ENCODE measurements at places on chromosomes 4 and X. TPM values are rescaled to one million over a fixed set of nuclear protein-coding genes. Genes with fewer than 3 reads are reported as not detected.

Gene RTL9
- 0.54 TPM for polyA plus RNA-seq

GRCh38 chrX:23802431-23802830, 19.5 kb downstream of the SAT1 start:
- DNase-seq: no peak

- no peak for DNase-seq
Measured at GRCh38 chr4:174873931-174874330, 44.2 kb upstream of the ADAM29 start.

GRCh38 chrX:53319614-53320542, 38.5 kb upstream of the IQSEC2 start:
- DNase-seq: peak; percentile 72

DNA sequence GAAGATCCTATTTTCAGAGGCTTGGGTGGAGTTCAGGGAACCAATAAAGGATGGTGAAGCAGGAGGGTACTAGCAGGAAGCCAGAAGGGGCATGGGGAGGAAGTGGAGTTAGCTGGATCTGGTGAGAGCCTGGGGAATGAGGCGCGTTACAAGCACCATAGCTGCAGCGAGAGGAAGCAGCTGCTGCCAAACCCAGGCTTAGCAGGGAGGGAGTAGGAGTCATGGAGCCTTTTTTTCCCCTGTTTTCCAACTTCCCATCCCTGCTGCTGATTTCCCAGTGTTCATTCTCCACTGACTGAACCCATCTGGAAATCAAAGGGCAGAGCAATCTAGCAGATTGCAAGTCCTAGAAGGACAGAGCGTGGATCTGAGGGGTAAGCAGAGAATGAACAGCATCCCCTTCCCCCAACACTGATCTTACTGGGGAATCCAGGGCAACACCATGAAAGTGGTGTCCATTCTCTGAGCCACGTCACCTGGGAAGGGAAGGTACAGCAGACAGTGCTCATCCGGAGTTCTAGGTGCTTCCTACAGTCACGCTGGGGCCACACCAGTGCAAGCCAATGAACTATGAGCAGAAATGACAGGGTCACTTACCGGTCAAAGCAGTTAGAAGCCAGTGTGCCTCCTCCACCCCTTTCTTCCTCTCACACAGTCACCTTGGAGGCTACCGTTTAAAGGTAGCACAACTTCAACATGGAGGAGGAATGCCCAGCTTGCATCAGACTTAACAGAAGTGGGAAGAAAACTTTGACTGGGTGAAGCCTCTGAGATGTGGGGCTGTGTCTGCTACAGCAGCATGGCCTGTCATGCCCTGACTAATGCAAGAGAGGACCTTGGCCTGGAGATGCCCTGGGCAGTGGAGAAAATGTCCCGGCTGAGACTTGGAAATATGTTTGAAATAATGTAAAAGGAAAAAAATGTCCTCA, 36.7 kb downstream of the SMIM20 start:
- no peak for DNase-seq

DNA sequence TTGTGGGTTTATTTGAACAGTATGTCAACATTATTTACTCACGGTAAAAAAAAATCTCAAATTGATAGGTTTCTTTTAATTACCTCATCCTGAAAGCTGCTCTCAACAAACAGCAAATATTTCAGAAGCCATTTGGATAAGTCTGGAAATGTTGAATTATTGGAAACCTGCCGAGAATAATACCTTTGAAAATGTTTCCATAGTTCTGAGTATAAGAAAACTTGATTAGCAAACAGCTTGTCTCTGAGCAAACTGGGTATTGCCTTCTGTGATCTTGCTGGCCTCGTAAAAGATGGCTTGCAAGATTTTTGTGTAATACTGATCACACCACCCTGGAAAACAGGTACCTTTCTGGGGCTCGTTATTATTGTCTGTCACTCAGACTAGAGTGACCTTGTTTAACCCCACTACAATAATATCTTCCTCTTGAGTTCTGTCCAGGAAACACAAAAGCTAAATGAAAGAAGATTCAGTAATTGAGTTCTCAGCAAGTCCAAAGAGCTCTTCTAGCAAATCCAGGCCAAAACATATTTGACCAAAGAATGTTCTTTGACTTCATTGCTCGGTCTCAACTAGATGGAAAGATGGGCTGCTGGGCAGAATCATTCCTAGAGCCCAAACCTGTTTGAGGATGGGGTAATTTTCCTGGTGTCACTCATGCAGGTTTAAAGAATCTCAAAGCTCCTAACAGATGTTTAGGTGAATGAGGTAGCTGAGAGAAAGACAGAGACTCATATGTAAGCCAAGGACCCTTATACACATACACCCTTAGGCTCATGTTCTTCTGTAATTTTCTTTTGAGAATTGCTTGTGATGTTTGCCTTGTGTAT, 255.6 kb upstream of the JADE1 start:
- no peak for DNase-seq

Gene TGIF2LX
- polyA plus RNA-seq: not detected

DNA sequence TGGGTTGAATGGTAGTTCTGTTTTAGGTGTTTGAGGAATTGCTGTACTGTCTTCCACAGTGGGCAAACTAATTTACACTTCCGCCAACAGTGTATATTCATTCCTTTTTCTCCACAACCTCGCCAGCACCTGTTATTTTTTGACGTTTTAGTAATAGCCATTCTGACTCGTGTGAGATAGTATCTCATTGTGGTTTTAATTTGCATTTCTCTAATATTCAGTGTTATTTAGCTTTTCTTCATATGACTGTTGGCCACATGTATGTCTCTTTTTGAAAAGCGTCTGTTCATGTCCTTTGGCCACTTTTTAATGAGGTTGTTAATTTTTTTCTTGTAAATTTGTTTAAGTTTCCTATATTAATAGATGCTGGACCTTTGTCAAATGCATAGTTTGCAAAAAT, 26.9 kb upstream of the WDR17 start:
- no peak for DNase-seq

Gene MAGEB18
- not detected for polyA plus RNA-seq

Gene UGT2A1
- polyA plus RNA-seq: not detected

- DNase-seq: no peak
Measured at GRCh38 chrX:53089925-53090324, 4.0 kb upstream of the KANTR start.

GRCh38 chr4:14434483-14434882, 567.8 kb upstream of the CPEB2 start:
- no peak for DNase-seq

Gene RAP1GDS1
- polyA plus RNA-seq: 30.7 TPM

DNA sequence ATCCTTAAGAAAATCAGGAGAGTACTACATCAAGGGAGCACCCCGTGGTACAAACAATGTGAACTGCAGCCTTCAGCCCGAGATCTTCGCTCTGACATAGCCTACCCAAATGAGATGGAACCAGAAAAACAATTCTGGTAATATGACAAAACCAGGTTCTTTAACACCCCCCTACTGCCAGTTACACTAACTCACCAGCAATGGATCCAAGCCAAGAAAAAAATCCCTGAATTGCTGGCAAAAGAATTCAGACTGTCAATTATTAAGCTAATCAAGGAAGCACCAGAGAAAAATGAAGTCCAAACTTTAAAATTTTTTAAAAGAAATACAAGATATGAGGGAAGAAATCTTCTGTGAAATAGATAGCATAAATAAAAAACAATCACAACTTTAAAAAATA, 101.7 kb upstream of the KLF8 start:
- no peak for DNase-seq

DNA sequence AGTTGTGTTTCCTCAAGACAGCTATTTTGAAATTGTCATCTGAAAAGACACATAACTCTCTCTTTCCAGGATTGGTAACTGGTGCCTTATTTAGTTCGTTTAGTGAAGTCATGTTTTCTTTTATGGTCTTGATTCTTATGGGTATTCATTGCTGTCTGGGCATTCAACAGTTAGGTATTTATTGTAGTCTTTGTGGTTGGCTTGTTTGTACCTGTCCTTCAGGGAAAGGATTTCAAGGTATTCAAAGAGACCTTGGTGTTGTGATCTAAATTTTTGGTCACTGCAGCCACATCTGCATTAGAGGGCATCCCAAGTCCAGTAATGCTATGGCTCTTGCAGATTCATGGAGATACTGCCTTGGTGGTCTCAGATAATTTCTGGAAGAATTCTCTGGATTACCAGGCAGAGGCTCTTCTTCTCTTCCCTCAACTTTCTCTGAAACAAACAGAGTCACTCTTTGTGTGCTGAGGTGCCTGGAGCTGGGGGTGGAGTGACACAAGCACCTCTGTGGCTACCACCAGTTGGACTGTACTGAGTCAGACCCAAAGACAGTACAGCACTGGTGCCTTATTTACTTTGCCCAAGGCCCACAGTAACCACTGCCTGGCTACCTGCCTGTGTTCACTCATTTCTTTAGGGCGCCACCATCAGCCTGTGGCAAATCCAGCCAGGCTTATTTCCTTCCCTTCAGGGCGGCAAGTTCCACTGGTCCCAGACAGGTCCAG, 620.4 kb downstream of the KCNIP4 start:
- no peak for DNase-seq

Gene TCEAL8
- 110 TPM for polyA plus RNA-seq

- DNase-seq: no peak
Measured at GRCh38 chrX:154661899-154662298, 8.5 kb upstream of the CTAG2 start.

DNA sequence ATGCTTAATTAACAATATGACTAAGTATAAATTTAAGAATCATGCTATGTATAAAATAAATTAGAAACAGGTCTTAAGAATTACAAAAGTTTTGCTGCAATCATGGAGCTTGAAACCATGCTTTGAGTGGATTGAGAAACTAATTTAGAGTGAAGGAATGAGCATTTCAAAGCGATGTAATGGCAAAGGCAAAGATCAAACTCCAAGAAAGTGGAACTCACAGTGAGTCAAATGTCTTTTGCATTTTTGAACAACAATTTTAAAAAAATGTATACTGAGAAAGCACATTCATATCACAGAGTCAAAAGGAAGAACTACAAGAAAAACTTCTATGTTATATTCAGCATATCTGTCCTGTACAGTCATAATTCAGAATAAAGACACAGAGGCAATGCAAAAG, 6.6 kb downstream of the GPRIN3 start:
- DNase-seq: no peak

DNA sequence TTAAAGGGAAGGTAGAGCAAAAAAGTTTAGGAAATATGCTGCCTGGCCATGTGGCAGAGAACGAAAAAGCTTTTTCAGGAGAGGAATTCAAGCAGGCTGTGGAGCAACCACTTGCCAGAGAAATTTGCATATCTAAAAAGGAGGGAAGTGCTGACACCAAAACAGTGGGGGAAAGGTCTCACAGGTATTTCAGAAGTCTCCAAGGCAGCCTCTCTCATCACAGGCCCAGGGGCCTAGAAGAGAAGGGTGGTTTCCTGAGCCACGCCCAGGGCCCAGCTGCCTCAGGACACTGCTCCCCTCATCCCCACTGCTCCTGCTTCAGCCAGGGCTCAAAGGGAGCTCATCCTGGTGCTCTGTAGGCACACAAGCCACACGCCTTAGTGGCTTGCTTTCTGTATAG, 29.9 kb upstream of the STS start:
- DNase-seq: no peak

Gene FOXO4
- 17.4 TPM for polyA plus RNA-seq

- peak; percentile 17 for DNase-seq
Measured at GRCh38 chr4:86089781-86090323, 270.0 kb downstream of the MAPK10 start.

Gene CCDC149
- 21.4 TPM for polyA plus RNA-seq

- DNase-seq: no peak
Measured at GRCh38 chr4:36215627-36216026, 28.7 kb downstream of the ARAP2 start.

Gene SMIM10
- 7.4 TPM for polyA plus RNA-seq

DNA sequence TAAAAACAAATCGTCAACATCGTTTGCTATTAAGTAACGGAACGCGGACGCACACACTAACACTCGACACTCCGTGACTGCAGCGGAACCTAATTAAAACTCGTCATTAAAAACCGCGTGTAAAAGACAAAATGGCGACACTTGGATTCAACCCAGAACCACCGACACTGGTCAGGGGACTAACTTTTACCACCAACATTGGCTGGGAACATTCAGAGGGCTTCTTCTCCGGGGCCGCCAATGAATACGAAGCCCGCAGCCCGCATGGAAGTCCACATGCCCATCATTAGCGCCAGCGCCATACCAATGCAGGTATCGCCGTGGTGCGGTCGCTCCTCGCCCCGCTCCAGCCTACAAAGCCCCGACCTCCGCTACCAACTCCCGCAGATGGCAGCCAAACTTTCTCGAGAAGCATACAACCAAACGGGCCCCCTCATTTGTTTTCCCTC, 498 bp downstream of the RBMX start:
- peak; percentile 37 for DNase-seq

Gene PCDH10
- polyA plus RNA-seq: 0.45 TPM

Gene TLR10
- 0.68 TPM for polyA plus RNA-seq

Gene SRPK3
- 0.70 TPM for polyA plus RNA-seq

DNA sequence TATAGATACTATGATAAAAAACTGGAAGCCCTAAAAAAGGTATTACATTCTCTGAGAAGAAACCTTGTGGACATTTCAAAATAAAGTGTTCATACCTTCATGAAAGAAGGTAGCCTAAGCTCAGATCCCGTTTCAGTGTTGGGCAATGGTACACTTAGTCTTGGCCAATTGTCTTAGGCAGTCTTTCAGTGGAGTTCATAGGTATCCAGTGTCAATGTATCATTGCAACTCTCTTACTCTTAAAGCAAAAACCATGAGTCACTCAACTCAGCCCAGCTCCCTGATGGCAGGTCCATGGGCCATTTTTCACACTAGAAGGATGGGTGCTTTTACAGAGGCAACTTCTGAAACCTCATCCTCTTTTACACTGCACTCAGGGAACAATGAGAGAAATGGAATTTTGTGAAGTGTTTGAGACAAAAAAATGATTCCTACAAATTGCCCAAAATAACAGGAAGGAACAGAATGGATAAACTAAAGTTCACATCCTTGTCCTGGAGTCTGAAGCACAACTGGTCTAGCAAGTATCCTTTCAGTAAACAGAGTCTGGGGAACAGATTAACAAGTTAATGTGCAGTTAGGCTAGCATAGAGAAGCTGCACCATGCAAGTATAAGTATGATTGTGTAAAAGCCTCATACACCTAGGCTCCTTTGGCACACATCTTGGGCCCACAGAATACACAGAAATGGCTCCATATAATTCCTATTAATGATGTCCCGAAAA, 7.0 kb upstream of the ZNF827 start:
- DNase-seq: no peak

Gene USP26
- polyA plus RNA-seq: 0.06 TPM

- no peak for DNase-seq
Measured at GRCh38 chr4:2362266-2363055, 56.0 kb downstream of the ZFYVE28 start.

Gene GRPEL1
- 26.2 TPM for polyA plus RNA-seq

GRCh38 chr4:6044805-6045204, 26.6 kb upstream of the C4orf50 start:
- no peak for DNase-seq

Gene SERTM2
- not detected for polyA plus RNA-seq

- no peak for DNase-seq
Measured at GRCh38 chr4:94976371-94977011, 218.7 kb downstream of the BMPR1B start.

DNA sequence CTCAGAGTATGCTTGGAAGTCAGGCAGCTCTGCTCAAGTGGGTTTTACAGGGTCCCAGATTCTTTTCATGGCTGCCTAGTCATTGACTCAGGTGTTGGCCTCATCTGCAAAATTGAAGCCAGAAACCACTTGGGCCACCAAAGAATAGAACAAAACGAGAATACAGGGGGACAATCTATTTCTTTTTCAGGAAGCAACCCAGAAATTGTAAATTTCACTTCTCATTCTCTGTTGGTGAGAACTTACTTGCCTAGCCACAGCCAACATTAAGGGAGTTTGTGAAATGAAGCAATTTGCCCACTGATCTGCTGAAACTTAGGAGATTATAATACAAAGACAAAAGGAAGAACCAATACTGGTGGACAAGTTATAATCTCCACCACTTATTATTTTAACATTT, 8.6 kb upstream of the TKTL2 start:
- DNase-seq: no peak

GRCh38 chrX:31280580-31280979, 208.7 kb upstream of the FTHL17 start:
- no peak for DNase-seq

All from left lung (tissue), 14 donors.